Activated CD8-positive, alpha-beta memory T cell treated with anti-CD3 and anti-CD28 coated beads for 1 hour (primary cell): ENCODE measurements at places on chromosomes 12 and 14.

DNA sequence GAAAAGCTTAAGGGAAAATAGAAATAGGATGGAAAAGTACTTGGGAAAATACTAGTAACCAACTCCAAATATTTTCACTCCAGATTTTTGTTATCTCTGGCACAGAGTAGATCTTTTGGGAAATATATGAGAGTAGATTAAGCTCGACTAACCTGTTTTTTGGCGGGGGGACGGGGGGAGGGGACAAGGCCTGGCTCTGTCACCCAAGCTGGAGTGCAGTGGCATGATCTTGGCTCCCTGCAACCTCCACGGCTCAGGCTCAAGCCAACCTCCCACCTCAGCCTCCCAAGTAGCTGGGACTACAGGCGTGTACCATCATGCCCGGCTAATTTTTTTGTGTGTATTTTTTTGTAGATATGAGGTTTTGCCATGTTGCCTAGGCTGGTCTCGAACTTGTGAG is 4.8 kb downstream of the DHRS7 start:
- DNase-seq = no peak

- DNase-seq = no peak
Observed at GRCh38 chr14:100885617-100886016, 17.9 kb downstream of the RTL1 start.

DNA sequence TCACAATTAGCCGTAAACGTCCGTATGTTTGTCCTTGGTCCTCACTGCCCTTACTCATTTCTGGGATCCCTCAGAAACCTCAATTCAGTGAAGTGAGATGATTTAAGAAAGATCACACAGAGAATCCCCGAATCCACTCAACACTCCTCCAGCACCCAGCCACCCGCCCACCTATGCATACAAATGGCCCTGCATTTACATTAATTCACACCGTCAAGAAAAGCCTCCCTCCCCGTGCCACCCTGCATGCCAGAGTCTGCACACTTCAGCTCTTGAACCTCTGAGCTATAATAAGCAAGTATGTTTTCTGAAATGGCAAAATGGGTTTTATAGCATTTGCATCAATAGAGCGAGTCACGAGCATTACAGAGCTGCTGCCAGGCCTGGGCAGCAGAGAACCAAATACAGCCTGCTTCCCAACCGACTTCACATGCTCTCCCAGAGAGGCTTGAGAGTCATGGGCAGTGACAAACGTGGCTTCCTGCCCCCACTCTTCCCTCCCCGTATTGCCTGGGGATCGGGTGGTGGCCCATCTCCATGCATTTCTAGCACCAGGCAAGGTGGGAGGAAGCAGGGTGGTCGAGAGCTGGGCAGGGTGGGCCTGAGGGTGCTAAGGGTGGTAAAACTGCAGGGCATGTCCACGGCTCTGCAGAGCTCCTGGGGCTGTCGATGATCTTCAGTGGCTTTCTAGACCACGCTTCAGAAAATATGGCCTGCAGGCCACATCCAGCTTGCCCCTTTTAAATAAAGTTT is 177.6 kb downstream of the RIMBP2 start:
- no peak for DNase-seq

- DNase-seq = no peak
Observed at GRCh38 chr12:133236144-133236543, 467 bp upstream of the ANHX start.

DNA sequence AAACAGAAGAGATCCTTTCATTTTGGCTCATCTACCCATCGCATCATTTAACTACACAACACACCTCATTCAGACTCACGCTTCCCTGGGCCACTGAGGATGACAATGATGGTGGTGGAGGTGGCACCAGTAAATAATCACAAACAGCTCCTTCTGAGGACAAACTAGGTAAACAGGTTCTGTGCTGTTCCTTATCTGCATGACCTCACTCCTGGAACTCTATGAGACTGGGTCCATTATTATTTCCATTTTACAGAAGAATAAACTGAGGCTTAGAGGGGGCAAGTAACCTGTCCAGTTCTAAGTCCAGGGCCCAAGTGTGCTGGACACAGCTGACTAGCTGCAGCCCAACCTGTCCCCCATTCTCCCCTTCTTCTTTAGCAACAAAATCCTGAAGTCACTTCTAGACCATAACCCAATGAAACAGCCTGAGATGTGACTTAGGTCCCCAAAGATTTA is 50.4 kb downstream of the ITPK1 start:
- DNase-seq = no peak

- no peak for DNase-seq
Observed at GRCh38 chr14:84456946-84457345, 1073.0 kb upstream of the FLRT2 start.

- no peak for DNase-seq
Observed at GRCh38 chr12:3523728-3524127, 32.7 kb downstream of the PRMT8 start.

GRCh38 chr12:65886996-65887395 is 62.7 kb downstream of the HMGA2 start:
- no peak for DNase-seq

GRCh38 chr12:10740182-10740581 is 17.1 kb upstream of the YBX3 start:
- no peak for DNase-seq

DNA sequence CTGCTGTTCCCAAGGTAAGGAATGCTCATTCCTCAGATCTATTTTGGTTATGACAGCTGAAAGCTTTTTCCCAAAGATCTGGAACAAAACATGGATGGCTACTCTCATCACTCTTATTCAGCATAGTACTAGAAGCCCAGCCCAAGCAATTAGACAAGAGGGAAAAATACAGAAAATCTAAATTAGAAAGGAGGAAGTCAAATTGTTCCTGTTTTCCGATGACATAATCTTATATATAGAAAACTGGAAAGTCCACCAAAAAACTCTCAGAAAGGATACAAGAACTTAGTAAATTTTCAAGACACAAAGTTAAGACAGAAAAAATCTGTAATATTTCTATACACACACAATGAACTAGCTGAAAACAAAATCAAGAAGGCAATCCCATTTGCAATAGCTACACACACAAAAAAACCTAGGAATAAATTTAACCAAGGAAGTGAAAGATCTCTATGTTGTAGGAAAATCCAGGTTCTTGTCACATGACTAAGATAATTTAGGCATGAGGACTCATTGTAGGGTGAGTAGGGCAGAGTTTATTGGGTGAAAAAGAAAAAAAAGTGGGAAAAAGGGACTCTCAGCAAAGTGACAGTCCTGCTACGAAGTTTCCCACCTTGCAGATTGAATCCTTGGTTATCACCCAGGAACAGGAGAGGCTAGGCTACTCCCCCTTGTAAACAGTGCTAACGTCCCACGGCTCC is 28.6 kb upstream of the KLRB1 start:
- DNase-seq = no peak

GRCh38 chr12:53963434-53964314 is 9.0 kb downstream of the HOXC12 start:
- no peak for DNase-seq

GRCh38 chr12:39587225-39587624 is 32.4 kb downstream of the ABCD2 start:
- DNase-seq = no peak

DNA sequence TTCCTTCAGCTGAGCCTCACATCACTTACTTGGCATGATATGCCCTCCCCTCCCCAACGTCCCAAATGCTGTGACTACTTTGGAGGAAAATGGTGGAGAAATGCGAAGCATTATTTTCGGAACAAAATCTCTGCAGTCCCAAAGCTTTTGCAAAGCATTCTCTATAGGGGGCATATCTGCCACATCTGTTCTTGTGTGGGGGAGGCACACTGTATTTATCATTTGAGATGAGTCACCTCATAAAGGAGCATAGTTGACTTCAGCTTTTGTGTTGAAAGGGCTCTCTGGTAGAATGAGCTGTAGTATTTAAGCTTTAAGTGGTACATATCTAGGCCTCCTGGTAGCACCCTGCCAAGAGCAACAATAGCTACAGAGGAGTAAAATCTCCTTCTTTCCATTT is 447.5 kb downstream of the ADAMTS20 start:
- DNase-seq = no peak

DNA sequence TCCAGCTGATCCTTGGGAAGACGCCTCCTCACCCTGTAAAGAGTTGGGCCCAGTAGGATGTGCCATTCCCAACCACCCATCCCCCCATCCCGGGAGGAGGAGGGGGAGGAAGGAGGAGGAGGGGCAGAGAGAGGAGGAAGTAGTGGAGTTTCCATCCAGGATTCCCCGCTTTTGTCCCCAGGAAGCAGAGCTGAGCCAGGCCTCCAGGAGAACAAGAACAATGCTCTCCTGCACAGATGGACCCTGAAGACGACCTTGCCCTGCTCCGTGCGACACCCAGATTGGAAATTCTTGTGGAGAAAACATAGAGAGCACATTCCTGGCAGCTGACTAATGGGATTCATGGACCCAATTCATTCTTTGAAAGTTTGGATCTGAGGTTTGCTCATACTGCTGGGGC is 132.3 kb upstream of the CRY1 start:
- no peak for DNase-seq

DNA sequence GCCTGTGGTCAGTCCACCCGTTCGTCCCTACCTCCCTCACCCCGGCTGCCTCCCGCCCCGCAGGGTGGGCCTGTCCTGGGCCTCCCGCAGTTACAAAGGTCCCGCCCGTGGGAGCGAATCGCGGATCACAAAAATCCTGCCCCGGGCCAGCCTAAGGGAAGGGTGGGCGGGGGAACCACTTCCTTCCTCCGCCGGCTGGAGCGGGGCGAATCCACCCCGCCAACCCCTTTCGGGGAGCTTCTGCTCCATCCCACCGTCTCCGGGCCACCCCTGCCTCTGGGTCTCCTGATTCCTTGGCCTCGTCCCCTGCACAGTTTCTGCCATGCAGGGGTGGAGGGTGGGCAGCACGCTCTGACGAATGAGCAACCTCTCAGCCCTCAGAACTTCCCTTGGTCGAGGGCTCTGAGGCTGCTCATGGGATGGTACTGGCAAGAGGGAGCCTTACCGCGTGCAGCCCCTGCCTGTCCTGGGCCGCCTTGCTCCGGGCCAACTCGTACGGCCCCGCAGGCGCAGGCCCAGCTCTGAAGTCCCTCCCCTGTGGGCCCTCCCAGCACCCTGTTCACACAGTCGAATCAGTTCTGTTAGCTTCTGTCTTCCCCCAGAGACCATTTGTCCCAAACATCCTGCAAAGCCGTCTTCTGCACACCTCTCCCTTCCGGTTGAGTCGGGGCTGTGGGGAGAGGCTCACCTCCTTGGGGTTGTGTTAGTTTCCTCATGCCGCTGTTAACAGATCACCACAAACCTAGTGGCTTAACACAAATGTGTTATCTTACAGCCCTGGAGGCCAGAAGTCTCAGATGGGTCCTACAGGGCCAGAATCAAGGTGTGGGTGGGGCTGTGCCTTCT is 589 bp upstream of the HVCN1 start:
- no peak for DNase-seq

DNA sequence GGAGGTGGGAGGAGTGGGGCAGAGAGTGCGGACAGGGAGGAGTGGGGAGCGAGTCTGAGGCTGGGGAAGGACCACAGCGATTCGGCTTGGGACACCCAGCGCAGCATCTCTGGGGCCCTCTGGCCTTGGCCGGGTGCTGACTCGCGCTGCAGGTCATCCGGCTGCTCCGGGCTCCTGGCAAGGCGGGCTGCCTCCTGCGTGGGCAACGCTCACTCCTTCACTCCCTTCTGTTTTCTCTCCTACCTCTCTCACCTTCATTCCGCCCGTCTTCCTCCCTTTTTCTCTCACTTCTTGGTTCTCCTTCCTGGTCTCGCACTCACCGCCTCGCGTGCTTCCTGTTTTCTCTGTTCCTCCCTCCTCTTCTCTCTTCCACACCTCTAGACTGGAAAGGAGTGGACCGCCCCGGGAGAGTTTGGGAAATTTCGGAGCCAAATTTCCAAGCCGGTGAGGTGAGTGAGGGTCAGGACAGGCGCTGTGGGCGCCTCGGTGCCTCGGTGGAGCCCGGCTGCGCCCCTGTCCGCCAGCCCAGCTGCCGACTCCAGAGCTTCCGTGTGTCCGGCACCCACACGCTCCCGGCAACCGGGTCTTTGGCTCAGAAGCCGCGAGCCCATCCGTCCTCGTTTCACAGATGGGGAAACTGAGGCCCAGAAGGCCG is 86.7 kb downstream of the B4GALNT3 start:
- DNase-seq = no peak

DNA sequence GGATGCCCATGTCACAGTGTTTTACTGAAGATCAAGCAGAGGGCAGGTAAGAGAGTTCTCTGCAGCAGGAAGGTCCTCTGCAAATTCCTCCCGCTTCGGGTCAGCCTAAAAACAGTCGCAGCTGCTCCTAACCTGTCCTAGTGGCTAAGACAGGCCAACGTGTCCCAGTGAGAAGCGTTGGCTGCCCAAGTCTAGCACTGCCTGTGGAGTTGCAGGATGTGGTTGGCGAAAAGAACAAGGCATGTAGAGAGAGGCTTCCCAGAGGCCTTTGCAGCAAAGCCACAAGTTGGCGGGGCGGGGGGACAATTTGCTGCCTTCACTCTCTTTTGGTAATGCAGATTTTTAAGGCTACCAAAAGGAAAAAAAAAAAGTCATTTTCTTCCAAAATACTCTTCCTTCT is 340.1 kb downstream of the BCL11B start:
- DNase-seq = peak; percentile 38

DNA sequence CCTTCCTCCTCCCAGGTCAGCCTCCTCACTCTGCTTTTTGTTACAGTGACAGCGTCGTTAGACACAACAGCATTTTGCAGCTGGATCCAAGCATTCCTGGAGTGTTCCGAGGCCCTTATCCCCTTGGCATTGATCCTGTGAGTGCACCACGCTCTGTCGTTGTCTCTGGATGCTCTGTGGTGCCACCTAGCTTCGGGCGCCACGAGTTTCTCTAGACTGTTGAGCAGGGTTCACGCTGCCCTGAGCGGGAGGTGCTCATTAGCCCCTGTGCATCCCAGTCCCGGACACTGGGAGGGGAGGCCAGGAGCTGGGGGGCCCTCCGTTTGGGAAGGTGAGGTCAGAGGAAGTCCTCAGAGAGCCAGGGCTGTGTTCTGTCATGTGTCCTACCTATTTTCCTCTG is 17.3 kb upstream of the DNAH10 start:
- no peak for DNase-seq

- DNase-seq = no peak
Observed at GRCh38 chr12:65859519-65859918, 35.2 kb downstream of the HMGA2 start.

DNA sequence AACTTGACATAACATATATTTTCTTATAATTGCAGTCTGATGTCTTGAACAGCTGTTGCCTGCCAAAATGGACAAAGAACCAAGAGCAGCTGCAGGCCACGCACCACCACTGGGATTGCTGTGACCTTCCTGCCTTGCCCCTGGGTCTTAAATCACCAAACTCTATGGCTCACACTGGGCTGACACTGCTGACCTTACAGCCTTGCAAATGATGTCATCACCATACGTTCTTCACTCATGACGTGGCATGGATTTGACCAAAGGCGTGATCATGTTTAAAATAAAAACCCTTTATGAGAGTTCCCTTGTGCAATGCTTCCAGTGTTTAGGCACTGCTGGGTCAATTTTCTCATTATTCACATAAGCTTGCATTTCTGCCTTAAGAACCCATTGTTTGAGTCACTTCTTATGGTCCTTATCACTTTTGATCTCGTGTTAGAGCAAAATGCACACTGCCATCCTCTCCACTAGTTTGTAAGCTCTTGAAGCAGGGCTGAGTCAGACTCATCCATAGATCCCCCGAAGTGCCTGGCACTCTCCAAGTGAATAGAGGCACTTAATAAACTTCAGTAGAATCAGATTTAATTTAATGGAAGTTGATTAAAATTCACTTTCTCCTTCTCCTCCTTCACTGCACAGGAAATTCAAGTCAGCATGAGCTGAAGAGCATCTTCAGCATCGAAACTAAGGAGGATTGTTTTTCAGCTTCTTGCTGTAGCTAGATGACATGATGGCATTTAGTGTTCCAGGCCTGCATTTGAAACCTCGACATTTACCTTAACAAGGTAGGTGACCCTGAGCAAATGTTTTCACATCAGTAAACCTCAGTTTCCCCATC is 132.4 kb upstream of the PZP start:
- DNase-seq = no peak
